ENCODE measurements at places on chromosomes 11 and 22.

DNA sequence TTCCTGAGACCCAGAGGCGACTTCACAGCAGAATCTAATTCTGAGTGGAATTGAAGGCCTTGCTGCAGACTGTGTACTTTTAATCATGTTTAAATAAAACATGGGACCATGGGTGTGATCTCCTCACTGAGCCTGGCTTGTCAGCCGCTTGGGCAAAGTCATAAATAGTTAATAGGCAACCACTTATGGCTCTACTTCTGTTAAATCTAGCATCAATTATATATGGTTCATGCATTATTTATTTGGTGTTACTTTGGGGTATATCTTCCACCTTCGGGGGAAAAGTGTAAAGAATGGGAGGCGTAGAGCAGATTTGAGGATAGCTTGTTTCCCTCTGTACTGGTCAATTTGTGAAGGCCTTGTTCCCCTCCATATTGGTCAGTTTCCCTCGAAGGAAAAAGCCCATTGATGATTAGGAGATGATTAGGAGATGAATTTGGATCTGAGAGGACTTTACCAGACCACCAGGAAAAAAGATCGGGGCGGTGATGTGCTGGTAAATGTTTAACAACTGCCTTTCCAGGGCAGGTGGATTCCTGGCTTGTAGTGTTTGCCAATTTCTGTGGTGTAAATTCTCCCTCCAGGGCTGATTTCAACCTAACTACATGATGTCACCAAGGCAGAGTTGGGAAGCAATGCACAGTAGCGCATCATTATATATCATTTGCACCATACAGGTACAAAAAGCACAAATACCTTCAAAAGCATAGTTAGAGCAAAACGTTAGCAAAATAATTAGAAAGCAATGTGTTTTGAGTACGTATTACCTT is 204.1 kb upstream of the SEZ6L start:
- DNase-seq, result no peak

- no peak for DNase-seq
These were observed 5.5 kb downstream of the TTC28 start for GRCh38 chr22:28674121-28674563.

DNA sequence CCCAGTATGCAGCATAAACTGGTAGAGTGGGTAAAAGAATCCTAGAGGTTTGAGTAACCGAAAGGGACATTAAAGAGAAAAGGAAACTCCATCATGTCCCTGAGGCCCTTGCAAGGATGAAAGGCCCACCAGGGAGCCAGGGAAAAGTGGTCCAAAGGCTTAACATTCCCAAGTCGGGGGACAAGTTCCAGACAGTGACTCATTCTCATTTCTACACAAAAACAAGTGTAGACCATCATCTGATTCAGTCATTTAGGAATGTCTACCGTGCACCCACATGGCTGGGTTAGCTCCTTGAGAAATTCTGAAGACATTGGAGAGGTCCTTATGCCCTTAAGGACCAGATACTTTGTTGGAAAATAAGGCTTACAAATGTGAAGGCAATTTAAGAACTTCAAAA is 4.8 kb upstream of the NOX4 start:
- DNase-seq, result no peak

GRCh38 chr11:57410287-57410686 is 16.6 kb downstream of the SLC43A3 start:
- DNase-seq, result no peak

DNA sequence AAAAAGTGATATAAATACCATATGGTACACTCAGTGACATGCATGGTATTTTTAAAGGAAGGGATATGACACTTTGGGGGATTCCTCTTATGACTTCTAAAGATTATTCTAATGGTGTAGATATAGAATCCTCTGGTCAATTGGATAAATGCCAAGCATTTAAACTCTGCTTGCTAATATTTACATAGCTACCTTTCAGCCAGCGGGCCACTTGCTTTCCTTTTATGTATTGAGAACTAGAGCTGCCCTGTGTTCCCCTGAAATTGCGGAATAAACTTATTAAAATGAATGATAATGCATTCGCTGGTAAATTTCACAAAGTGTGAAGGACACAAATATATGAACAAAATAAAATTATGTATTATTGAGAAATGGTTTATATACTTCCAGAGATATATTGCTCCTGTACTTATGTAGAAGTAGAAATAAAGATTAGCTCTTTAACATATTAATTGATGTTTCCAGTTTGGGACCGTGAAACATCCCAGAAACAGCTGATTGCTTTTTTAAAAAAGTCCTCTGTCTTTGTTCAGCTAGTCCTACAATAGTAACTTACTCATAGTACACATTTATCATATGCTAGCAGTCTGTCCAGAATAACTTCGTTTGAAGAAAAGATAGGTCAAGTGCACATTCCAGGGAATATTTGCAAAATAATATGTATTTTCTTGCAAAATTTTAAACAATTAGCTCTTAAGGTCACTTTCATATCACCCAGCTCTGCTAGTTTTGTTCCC is 40.1 kb upstream of the CARD18 start:
- DNase-seq, result no peak

- DNase-seq, result no peak
These were observed 244.0 kb downstream of the TBC1D22A start for GRCh38 chr22:47006433-47006832.

DNA sequence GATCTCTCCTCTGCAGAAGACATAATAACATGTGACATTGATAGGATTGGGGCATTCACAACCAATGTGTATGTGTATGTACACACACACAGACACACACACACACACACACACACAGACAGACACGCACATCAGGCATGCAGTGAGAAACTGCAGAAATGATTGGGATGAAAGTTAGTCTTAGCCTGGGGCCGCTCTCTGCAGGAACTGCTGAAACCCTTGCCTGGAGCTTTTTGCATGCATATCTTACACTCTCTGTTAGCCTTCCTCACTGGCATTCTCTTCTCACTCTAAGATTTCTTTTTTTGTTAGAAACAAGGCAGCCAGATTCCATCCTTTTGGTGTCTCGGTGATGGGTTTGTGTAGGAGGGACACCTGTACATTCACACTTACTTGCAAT is 337.9 kb downstream of the NELL1 start:
- DNase-seq, result no peak

GRCh38 chr11:50278756-50279155 is 246.1 kb downstream of the OR4C45 start:
- DNase-seq, result no peak

DNA sequence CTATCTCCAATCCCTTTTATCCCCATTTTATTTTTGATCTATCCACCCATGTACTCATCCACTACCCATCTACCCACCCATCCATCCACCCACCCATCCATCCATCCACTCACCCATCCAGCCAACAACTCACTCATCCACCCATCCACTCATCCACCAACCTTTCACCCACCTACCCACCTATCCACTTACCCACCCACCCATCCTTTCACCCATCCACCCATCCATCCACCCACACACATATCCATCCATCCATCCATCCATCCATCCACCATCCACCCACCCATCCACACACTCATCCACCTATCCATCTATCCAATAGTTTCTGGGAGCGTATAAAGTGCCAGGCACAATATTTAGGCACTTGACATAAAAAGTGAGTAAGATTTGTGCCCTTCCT is 39.2 kb upstream of the NFAM1 start:
- DNase-seq, result no peak

DNA sequence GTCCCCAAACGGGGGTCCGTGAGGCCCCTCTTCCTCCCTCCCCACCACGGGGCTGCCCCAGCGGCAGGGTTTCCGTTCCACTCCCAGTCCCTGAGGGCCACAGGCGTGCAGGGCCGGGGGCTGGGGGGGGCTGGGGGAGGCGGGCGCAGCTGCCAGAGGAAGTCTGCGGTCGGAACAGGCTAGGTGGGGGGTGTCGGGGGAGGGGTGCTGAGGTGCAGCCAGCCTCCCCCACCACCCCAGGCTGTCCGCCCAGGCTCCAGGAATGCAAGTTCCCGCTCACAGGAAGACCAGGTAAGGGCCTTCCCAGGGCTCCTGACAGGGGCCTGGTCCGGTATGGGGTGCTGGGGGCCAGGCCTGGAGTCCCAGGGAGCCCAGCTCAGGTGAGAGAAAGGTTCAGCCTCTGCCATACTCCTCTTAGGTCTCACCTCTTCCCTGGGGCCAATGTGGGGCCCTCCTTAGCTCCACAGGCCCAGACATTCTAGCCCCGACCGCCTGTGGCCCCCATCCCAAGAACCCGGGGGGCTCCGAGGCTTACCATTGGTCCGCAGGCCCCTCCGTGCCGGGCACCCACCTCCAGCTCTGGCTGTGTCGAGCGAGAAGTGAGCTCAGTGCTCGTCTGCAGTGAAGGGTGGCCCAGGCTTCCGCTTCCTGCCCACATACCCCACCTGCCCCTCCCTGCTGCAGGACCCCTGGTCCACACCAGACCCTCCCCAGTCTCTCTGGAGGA is at the start of gene PTPRCAP:
Gene PTPRCAP, minus strand, starts transcription at position 601 of the 727 bp plus-strand sequence. Its CDS starts 63 bp downstream, at position 538.
- DNase-seq, result peak; percentile 55

DNA sequence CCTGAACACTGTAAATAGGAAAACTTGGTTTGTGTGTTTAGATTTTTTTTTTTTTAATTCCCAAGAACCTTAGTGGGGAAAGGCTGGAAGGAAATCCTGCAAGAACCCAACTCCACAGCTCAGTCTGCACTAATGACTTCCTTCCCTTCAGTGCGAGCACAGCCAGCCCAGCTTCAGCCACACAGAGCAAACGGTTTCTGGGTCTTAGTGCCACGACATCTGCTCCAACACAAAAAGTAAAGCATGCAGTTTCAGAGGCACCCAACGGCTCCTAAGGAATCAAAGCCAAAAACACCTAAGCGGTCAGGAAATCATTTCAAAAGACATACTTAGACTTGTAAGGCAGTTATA is 236.1 kb downstream of the TTC28 start:
- peak; percentile 1 for DNase-seq

DNA sequence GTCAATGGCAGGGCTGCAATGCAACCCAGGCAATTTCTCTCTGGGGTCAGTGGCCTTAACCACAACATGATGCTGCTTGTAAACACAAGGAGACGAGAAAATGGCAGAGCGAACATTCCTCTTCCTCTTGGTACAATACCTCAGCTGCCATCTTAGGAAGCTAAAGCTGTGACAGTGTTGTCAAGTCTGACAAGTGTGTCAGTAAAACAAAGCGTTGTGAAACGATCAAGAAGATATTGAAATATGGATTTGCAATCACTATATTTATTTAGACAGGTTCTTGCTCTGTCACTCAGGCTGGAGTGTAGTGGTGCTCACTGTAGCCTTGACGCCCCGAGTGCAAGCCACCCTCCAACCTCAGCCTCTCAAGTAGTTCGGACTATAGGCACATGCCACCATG is 14.5 kb upstream of the USP47 start:
- no peak for DNase-seq

- DNase-seq, result no peak
These were observed 1.2 kb downstream of the MRPL17 start for GRCh38 chr11:6681949-6682348.

DNA sequence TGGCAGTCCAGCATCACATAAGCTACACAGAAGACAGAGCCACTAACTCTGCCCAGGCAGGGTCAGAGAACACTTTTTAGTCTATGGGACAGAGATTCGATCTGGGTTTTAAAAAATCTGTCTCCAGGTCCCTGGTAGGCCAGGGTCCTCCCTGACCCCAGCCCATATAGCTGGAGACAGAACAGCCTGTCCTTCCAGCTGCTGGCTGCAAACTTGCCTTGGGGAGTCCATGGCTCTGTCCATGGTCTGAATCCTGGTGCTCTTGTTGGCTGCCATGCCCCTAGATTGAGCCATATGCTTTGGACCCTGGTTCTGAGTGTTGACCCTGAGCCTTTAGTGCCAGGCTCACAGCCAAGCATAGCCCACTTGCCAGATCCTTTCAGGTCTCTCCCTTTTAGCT is 13.3 kb upstream of the LIPT2 start:
- DNase-seq, result no peak

- DNase-seq, result no peak
These were observed 72.3 kb upstream of the CHRM4 start for GRCh38 chr11:46463701-46464421.

- no peak for DNase-seq
These were observed 43.9 kb downstream of the RRAS2 start for GRCh38 chr11:14315130-14315529.

GRCh38 chr11:77873345-77873744 is 52.4 kb downstream of the AAMDC start:
- DNase-seq, result no peak

DNA sequence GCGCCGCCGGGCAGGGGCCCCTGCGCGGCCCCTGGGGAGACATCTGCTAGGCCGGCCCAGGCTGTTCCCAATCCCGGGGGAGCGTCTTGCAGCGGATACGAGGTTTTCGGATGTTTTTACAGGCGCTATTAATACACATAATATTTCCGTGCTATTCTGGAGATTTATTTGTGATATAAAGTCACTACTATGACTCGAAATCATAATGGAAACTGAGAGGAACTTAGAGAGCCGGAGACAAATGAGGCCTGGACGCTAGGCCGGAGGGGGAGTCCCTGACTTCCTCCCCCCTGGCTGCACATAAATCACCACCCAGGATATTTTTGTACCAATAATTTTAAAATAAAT is 91.7 kb upstream of the ANO1 start:
- DNase-seq, result no peak

DNA sequence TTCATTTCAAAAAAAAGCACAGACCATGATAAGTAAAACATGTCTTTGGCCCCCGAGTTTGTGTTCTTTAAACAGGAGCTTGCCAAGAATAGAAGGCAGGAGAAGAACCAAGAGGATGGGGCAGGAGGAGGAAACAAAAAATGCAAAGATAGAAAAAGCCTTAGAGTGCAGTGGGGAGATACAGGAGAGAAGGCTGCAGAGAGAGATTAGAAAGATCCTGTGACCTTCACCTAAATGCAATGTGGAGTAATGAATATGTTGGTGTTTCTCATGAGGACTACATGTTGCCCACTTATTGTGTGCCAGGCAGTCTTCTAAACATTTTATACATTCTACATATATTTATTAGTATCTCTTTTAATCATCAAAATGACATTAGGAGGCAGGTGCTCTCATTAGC is 2.3 kb upstream of the APLNR start:
- DNase-seq, result no peak

- peak; percentile 82 for DNase-seq
These were observed at the start of gene OTUB1 for GRCh38 chr11:63986156-63986931. Gene OTUB1, plus strand, starts transcription at chr11:63986438. Its CDS starts 19 bp downstream, at chr11:63986457.

DNA sequence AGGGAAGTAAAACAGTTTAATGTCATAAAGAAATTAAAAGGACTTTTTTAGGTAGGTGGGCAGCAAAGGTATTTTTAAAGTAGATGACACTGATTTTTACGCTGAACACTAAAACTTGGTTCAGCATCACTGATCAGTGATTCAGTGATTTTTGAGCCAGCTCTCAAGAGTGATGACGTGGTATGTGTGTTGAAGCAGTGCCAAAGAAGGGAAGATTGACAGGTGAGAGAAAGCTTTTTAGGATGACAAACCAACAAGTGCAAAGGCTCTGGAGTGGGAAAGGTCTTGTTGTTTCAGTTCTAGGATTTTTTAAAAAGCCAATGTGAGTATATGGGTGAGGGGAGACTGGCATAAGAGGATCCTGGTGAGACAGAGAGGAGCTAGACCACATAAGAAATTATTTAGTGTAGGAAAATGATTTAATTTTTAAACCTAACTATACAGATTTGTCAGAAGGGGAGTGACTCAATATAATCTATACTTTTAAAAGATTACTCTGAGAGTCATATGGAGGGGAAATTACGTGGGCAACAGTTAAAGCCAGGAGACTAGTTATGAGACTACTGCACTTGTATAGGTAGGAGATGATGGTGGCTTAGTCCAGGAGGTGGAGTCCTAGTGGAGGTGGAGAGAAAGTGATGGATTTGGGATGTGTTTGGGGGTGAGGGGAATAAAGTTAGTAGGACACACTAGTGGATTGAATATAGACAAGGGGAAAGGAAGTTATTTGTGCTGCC is 17.6 kb upstream of the CALCB start:
- DNase-seq, result no peak

Measured in activated CD4-positive, alpha-beta T cell treated with anti-CD3 and anti-CD28 coated beads, Interleukin-2, amount 50 U/mL, for 4 hours (primary cell).